ENCODE measurements at places on chromosomes 2 and 18.

- DNase-seq, result no peak
These were observed 88.7 kb downstream of the HDAC4 start for GRCh38 chr2:239312081-239312511.

DNA sequence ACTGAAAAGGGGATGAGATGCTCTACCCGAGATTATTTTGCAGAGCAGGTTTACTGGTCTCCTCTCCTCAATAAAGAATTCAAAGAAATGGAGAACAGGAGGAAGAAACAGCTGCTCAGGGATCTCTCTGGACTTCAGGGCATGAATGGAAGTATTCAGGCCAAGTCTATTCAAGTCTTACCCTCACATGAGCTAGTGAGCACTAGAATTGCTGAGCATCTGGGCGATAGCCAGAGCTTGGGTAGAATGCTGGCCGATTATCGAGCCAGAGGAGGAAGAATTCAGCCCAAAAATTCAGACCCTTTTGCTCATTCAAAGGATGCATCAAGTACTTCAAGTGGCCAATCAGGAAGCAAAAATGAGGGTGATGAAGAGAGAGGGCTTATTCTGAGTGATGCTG lies 60.0 kb downstream of the PIKFYVE start:
- DNase-seq, result no peak

- no peak for DNase-seq
These were observed 131.3 kb downstream of the INO80D start for GRCh38 chr2:205954707-205955106.

- DNase-seq, result no peak
These were observed 72.1 kb upstream of the CCBE1 start for GRCh38 chr18:59769129-59769865.

GRCh38 chr2:218995972-218996711 lies 2.9 kb upstream of the CRYBA2 start:
- peak; percentile 75 for DNase-seq

DNA sequence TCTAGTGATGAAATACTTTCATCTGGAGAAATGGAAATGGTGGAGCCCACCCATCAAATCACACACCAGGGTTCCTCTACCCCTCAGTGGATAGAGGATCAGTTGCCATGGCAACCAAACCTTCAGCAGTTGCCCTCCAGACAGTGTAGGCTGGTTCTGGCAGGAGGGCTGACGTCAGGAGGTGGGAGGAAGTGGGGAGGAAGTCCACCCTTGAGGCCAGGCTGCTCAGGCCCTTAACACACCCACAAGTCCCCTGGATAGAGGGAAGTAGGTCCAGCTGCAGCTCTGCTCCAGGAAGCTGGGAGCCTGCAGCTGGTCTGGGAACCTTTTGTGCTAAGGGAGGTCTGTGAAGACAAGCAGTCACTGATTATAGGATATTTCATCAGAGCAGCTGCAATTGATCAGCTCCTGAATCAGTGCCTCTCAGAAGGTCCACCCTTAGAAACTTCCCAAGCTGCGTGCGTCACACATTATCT lies 186.6 kb downstream of the MTX2 start:
- DNase-seq, result no peak

- DNase-seq, result no peak
These were observed 383.6 kb downstream of the DSEL start for GRCh38 chr18:67132919-67133318.

DNA sequence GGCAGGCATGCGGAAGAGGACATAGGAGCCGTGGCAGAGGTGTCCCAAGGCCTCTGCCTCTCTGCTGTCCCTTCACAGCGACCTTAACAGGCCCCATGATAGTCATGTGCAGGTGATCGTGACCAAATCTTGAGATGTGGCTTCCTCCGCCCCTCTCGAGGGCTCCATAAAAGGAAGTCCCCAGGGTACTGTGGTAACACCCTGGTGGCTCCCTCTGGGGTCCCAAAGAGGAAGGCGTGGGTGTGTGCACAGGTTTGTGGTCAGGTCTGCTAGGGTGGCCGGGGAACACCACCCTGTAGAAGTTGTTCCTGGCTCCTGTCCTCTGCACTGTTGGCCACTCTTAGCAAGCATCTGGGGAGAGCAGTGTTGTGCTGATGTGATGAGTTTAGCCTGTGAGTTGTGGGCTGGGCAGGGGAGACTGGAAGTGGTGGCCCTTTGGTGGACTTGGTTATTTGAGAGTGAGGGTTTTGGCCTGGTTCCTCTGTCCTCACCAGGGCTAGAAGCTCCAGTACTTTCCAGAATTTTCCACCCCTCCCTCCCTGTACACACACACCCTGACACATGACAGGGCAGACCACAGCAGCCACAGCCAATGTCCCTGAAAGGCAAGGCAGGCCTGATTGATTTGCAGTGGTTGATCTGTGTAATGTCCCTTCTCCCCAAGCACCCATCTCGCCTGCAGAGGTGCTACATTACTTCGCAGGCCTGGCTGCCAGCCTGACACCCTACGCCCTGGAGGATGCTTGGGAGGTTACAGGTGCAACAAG lies 68.9 kb upstream of the BOD1L2 start:
- DNase-seq, result no peak

GRCh38 chr18:22283397-22283796 lies 114.0 kb downstream of the GATA6 start:
- DNase-seq, result no peak

DNA sequence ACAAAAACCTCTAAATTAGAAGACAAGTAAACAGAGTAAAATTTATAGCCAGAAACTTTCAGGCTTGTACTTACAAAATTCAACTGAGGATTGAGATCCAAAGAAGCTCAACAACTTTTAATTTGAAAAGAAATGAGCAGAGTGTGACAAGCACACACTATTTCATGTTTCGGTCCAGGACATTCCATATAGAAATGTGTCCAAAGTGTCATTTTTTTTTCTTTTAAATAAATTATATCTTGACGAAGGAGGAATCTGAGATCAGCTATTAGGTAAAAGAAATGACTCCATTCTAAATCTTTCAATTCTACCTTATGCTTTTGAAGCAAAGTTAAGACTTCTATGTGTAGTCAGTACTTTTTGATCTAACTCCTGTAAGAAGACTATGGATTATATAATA lies 4.6 kb downstream of the FN1 start:
- no peak for DNase-seq

GRCh38 chr2:71783215-71783614 lies 329.9 kb downstream of the DYSF start:
- DNase-seq, result no peak

- no peak for DNase-seq
These were observed 1.8 kb downstream of the FBXO48 start for GRCh38 chr2:68465081-68465916.

DNA sequence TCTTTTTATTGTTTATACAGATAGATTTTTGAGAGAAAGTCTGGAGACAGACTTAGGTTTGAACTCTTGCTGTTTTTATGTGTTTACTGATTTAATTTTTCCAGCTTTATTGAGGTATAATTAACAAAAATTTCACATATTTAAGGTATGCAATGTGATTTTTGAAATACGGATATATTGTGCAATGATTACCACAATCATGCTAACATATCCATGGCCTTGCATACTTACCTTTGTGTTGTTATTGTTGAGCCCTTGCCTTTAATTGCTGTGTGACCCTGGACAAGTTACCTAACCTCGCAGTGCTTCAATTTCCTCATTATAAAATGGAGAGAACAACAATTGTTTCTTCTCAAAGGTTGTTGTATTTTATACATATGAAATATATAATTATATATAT lies 13.9 kb upstream of the RBMS1 start:
- no peak for DNase-seq

DNA sequence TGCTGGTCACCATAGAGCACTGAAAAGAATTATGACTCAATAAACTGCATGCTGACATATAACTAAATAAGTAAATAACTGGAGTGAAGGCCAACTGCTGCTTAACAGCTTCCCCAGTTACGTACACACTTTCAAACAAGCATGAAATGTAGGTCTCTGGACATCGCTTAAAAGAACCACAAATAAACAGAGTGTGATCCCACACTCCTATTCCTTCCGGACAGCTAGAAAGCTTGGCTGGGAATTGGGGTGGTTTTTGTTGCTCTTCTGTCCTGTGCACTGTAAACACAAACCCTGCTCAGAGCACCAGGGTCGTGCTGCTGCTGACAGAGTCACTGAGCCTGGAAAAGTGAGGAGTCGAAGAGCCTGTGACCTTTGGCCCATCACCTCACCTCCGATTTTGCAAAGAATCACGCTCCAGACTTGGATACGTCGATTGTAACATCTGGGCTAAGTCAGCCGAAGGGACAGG lies 162.7 kb upstream of the NT5C1B start:
- DNase-seq, result no peak

DNA sequence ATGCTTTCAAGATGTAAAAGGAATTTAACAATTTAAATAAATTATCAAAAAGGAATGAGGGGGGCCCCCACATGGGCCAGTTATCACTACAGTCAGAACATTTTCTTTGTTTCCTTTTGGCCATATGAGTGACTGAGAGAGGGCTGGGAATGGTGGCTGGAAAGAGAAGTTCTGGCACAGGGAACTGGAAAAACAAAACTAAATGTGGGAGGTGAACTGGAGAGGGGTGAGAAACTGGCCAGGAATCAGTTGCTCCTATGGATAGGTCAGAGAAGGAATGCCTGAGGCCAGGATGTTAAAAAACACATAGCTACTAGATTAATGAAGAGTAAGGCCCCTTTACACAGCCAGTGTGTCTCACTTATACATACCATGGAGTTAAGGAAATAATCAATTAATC lies 121.0 kb downstream of the RBMS1 start:
- DNase-seq, result peak; percentile 12

DNA sequence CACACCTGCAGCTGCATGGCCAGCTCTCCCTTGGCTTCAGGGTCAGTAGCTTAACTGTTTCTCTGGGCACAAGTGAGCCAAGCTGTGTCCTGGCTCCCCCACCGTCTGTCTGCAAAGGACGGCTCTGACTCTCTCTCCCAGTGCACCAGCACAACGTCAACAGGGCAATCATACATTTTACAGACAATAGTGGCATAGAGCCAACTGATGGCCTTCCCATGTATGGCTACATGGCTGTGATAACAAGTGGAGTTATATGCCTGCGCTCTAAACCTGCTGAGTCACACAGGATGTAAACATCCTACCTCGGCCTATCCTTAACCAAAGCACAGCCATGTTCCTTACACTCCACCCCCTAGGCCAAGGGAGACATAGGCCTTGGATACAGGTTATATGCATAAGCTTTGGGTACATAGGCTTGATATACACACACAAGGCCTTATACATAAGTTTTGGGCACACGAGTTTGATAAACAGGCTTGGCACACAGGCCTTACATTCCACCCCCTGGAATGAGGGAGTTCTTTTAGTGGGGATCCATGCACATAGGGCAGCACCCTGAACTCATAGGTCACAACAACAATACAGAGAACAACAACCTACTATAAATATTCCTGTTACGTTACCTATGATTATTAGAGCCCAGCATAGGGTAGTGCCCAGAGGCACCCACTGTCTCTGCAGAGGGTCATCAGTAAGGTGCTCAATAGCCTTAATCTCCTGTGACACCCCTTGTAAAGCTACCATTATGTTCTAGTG lies 17.7 kb downstream of the PHOSPHO2 start:
- DNase-seq, result no peak

DNA sequence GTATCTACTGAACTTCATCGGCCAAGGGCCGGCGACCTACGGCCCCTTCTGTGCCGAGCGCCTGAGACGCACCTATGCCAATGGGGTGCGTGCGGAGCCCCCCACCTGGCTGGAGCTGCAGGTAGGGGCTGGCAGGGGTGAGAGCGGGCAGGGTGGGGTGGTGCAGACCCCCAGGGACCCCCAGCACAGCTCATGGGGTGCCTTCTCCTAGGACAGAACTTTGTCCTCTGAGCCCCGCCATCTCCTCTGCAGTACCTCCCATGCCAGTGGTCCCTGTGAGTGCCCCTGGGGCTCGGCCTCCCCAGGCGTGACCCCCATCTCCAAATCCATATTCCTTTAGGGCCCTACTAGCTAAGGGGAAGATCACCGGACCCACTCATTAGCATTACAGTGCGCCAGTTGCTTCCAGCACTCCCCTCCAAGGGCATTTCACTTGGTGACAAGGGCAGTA lies 23.9 kb upstream of the GPR17 start:
- DNase-seq, result no peak

GRCh38 chr2:101012054-101012705 lies 10.1 kb downstream of the RPL31 start:
- DNase-seq, result no peak

DNA sequence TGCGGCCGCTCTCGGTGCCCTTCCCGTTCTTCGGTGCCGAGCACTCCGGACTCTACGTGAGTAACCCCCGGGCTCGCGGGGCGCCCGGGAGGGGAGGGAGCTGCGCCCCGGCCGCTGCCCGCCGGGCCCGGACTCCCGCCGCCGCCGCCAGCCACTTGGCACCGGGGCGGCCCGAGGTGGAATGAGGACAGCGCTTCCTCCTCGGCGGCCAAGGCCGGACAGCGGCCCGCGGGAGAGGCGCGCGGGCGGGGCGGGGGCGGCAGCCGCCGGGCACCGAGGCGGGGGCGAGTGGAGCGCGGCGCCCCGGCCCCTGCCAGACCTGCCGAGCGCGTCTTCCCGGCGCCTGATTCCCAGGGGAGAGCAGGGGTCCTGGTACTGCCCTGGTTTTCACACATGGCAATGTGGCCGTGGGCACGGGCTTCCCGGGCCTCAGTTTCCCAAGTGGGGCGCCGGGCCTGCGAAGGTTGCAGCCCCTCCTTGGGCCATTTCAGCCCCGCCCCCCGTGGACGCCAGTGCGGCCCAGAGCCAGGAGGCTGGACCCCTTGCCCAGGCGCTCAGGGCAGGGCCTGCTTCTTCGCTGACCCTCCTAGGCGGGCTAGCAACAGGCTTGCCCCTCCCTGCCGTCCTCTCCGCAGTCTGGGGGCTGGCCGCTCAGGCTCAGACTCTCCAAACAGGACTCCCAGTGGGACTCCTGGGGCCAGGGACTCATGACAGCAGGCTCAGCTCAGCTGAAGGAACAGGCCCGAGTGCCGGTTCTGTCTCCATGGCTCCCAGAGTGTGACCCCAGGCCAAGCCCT lies 775 bp downstream of the SNED1 start:
- no peak for DNase-seq

- no peak for DNase-seq
These were observed 795.6 kb downstream of the CPS1 start for GRCh38 chr2:211351987-211352386.

DNA sequence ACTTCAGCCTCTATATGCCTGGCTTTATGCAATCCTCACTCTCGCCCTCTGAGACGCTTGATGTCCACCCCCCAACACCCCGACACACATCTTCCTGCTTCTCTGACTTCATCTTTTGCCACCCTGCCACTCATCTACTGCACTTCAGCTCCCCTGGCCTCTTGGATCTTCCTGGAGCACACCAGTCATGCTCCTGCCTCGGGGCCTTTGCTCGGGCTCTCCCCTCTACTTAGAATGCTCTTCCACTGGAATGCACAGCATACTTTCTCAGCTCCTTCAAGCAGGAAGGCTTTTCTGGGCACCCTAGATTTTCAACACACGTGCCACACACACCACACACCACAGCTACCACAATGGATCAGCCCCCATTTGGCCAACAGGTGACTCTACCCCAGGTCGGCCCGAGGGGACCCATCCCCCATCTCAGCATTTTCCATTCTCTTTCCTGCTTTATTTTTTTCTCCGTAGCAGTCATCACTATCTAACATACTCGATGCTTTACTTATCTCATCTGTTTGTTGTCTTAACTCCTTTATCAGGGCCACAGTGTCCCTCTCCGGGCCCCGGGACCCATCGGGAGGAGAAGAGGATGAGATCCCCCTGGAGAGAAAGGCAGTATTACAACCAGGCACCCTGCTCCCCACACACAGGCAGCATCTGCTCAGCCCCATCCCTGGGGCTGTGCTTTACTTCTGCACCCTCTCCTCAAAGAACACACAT lies 2.3 kb downstream of the RUFY4 start:
- no peak for DNase-seq
